ENCODE measurements at places on chromosomes 16 and 17.

DNA sequence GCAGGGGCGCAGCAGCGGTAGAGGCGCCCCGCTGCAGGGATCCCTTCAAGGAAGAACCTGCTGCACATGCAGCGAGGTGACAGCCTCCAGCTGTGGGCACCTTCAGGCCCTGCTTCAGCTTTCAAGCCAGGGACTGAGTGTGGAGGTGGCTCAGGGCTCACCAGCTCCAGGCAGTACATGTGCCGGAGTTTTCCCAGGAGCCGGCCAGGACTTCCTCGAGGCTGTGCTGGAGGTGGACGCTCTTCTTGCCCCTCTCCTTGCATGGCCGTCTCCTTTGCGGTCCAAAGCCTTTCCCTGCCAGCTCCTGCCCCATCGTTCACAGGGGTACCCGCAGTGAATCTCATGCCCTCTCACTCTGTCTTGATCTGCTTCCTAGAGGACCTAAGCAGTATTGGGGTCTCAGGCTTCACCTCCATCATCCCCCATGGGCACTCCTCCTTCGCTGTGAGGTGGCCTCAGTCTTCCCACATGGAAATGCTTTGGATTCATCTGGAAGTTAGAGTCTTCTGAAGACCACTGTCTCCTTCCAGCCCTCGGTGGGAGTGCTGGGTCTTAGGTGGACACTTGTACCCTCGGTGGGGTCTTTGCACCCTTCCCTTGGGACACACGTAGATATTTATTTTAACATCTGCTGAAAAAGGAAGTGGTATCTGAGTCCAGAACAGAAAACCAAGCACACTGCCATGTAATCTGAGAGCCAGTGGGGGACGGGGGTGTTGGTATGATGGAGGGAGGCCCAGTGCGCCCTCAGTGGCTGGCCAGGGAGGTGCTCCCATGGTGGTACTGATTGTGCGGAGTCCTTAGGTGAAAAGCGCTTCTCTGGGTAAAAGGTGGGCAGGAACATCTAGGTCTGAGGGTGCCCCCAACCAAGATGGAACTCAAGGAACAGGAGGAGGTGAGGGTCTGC, 7.0 kb downstream of the XYLT2 start:
- no peak for DNase-seq

GRCh38 chr16:83952587-83952939, 477 bp upstream of the OSGIN1 start:
- DNase-seq: no peak

DNA sequence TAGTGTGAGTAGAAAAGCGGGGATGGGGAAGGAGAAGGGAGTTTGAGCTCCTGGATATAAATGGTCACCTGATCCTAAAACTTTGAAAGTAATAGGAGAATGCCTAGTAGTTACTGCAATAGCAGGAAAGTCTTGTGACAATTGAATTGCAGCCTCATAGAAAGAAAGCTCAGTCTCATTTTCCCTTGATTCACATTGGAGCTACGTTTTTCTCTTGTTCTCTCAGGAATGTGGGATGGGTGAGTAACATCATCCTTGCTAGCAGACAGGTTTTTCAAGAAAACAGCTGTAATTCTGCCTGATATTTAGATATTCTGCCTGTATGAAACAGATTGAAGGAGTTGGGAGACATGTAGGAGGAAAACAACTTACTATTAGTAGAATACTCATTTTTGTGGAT, 25.3 kb downstream of the SF3B3 start:
- DNase-seq: no peak

- no peak for DNase-seq
Measured at GRCh38 chr17:39143552-39144093, 7.8 kb downstream of the PLXDC1 start.

DNA sequence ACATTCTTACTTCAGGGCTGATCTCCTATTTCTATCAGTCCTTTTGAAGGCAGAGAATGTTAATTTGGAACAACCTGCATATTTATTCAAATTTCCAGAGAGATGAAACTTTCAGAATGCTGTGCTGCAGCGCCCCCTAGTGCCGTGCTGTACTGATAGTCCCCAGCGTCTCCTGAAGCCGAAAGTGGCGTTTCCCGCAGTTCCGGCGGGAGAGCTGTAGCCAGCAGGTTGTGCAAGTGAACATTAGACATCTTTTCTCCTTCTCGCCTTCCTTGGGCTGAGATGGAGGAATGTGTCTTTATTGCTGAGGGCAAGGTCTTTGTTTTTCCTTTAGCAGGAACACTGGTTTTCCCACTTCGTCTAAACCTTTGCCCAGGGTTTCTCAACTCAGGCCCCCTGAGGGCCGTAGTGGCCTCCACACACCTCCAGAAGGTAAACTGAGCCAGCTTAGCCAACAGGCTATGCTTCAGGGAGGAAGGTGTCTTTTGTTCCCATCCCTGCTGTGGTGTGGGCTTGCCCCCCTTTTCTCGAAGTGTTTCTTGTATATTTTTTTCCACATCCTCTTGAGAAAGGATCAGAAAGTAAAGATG, 26.4 kb downstream of the USP10 start:
- DNase-seq: peak; percentile 53

- DNase-seq: no peak
Measured at GRCh38 chr16:21208446-21209230, 2.7 kb downstream of the ZP2 start.

- no peak for DNase-seq
Measured at GRCh38 chr17:43871946-43872690, 25.1 kb downstream of the CD300LG start.

DNA sequence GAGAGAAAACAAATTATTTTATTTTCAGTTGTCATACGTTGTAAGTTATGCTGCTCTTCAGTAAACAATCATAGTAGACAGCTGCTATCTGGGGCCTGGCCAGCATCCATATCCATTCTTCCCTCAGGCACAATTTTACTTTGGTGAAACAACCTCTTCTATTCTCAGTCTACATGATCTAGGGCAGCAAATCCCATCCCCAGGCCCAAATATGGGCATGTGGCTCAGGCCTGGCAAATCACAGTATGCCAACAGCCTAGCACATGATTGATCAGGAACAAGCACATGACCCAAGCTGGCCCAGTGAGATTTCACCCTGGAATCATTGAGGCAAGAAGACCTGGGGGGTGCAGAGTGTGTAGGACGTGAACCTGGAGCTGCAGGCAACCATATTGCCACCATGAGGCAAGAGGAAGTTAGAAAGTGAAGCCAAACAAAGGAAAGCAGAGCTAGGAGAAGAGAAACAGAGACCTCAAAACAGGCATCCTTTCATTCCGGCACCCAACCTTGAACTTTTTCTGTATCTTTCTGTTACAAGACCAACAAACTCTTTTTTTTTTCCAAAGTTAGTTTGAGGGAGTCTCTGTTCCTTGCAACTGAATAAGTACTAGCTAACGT, 10.3 kb upstream of the ABCC12 start:
- DNase-seq: no peak

- no peak for DNase-seq
Measured at GRCh38 chr17:13919818-13920217, 149.5 kb upstream of the COX10 start.

DNA sequence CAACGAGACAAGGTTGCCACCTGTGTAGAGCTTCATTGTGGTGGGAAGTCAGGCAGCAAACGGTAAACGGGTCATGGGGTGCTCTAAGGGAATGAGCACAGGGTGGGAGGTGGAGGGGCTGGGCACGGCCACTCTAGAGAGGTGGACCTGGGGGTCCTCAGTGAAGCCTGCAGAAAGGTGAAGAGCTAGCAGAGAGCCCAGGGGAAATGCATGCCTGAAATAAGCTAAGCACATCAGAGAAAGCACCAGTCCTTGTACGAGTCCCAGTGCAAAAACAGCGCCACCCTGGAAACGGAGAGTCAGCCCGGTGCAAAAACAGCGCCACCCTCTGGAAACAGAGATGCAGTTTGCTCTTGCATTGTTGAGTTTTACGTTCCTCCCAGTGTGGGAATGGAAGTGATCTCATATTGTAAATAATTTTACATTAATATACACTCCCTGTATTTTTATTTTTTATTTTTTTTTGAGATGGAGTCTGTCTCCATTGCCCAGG, 65.0 kb downstream of the TBC1D16 start:
- no peak for DNase-seq

GRCh38 chr16:1492923-1493745, at the start of gene TELO2:
Gene TELO2, plus strand, starts transcription at chr16:1493360. Its CDS starts 922 bp downstream, at chr16:1494282.
- DNase-seq: peak; percentile 76

DNA sequence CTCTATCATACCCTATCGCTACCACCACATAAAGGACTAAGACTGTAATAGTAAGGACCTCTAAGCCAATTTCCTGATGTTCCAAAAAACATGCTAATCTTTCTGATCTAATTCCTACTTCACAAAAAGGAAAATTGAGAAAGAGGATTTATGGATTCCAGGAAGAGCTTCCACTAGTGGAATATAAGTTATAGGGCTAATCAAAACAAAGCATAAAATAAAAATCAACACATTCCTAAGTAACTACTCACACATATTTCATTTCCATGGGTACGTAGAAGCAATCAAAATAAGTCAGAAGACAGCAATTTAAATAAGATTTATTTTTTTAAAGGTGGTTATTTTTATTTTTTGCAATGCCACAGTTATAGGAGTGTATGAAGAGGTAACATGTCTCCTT, 12.4 kb downstream of the CCDC43 start:
- no peak for DNase-seq

DNA sequence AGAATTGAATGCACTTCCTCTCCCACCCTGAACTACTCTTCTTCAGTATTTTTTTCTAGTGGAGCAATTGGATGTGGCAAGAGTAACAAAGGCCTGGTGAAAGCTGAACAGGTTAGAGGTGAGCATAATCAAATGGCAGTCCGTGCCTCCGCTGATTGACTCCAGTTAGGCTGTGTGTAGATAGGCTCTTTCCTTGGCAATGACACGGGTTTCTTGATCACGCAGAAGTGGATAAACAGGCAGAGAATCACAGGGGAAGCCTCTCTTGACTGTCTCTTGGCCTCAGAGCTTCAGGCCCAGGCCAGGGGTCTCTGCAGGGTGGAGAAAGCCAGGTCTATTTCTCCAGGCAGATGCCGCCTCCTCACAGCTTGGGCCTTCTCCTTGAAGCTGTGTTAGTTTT, 4.2 kb downstream of the CD300LB start:
- DNase-seq: no peak

DNA sequence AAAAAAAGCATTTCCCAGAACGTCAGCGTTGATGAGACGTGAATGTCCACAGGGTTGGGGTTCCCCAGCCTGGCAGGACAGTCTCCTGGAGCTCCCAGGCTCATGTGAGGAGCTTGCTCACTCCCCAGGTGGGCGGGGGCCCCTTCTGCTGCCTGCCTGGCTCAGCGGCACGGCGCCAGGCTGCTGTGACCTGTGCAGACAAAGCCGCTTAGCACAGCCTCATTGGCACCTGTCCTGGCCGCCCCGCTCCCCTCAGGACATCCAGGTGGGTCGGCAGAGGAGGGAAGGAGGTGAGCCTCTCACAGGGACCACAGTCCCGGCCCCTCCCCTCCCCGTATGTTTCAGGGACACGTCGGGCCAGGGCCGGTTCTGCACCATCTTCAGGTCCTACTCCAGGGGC, 12.9 kb upstream of the WFIKKN1 start:
- DNase-seq: no peak

GRCh38 chr16:54645345-54645744, 285.3 kb upstream of the IRX5 start:
- DNase-seq: no peak

GRCh38 chr16:75296606-75297005, 45.2 kb upstream of the BCAR1 start:
- DNase-seq: no peak

- DNase-seq: peak; percentile 20
Measured at GRCh38 chr17:1515640-1516387, 598 bp downstream of the INPP5K start.
